Caudate nucleus (tissue), 63 donors: ENCODE measurements at places on chromosomes 1 and 21.

DNA sequence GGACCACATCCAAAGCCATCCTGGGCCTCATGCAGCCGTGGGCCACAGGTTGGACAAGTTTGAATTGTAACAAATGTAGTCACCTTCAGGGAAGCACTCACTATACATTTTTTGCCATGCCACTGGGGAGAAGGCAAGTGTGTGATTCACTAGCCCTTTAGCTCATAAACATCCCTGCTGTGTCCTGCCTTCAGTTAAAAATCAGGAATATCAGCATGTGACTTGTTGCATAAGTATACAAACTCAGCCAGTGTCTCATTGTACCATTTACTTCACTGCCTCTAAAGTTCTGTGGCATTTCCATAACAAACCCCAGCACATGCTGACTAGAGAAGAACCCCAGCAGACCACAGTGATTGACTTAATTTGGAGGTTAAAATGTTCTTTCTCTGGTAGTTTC lies 142.0 kb upstream of the C1orf105 start:
- no peak for DNase-seq

GRCh38 chr1:36346741-36347370 lies 23.4 kb upstream of the EVA1B start:
- no peak for DNase-seq

DNA sequence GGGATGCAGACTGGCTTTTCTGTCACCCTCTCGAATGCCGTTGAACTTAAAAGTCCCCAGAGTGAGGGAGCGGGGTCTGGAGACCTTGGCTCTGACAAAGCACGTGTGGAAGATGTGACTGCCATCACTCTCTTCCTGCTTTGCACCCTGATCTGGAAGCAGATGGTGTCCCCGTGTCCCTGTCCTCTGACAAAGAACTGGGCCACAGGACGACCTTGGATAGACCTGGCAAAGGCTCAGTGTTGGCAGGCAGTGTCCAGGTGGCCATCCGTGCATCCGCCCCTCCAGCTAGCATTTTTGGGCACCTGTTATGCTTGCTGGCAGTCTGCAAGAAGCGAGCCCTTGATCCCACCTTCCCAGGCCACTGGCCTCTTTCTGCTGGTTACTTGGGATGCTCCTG lies 27.4 kb downstream of the ARHGEF10L start:
- DNase-seq = no peak

GRCh38 chr1:31650161-31651088 lies 5.7 kb upstream of the PEF1 start:
- no peak for DNase-seq

DNA sequence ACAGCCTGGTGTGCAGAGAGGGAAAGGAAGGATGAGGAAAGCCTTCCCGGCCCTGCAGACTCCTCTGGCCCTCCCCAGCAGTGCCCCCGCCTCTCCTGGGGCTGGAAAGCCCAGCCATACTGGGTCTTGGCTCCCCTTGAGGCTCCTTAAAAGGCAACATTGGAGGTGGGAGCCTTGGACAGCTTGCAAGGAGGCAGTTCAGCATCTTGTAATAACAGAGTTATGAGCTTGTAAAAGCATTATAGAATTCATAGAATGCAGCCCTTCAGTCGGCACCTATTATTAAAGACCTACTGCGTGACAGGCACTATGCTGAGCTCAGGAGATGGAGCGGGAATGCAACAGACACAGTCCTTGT lies 4.2 kb downstream of the TINAGL1 start:
- DNase-seq = no peak

DNA sequence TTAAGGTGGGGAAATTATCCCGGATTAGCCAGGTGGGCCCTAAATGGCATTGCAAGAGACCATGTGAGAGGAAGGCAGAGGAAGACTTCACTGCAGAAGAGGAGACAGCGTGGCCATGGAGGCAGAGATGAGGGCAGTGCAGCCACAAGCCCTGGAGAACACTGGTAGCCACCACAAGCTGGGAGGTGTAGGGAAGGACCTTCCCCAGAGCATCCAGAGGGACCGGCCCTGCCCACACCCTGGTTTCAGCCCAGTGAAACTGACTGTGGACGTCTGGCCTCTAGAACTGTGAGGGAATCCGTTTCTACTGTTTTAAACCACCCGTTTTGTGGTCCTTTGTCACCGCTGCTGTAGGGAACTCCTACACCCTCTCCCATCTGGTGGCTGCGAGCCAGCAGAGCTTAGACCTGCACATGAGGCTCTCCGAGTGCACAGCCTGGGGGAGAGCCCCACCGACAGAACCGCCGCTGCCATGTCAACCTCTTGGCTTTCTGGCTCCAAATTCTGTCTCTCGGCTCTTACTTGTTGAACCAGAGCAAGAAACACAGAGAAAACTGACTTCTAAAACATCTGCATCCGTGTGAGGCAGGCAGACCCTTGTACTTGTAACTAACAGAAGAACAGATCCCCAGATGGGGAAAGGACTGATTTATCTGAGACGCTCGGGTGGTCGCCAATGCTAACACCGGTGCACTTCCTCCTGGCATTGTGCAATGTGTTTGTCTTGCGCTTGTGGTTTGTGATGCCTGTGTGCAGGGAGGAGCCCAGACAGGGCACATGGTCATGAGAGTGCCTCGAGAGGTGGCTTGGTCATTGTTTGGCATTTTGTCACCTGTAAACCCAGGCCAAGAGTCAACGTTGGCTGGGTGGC lies 90.8 kb upstream of the TMPRSS2 start:
- DNase-seq = no peak

- DNase-seq = no peak
Observed at GRCh38 chr21:44845418-44846223, 27.8 kb upstream of the SUMO3 start.

DNA sequence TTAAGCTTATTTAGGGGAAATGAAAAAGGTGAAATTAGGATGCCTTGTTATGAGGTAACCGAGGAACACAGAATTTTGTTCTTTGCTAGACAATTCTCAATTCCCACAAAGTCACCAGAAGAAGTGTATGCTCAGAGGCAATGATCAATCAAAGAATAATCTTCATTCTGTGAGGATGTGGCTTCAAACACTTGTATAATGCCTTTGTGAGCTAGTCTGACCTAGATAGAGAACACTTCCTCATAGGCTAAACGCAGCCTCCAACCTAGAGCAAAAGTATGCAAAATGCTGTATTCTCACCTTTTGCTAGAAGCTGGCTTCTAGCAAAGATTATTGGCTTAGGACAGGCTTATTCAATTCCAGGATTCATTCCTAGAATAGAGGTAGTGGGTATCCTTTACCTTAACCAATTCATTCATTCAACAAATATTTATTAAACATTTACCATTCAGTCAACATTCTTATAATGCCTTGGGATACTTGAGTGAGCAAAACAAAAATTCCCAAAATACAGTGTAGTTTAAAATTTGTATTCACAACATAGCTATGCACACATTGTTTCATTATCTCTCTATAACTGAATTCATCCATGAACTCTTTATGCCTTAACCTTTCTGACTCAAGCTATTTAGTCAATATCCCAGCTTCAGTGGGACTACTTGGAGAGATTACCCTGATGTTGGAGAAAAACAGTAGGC lies 530.2 kb downstream of the PTPRC start:
- DNase-seq = no peak

DNA sequence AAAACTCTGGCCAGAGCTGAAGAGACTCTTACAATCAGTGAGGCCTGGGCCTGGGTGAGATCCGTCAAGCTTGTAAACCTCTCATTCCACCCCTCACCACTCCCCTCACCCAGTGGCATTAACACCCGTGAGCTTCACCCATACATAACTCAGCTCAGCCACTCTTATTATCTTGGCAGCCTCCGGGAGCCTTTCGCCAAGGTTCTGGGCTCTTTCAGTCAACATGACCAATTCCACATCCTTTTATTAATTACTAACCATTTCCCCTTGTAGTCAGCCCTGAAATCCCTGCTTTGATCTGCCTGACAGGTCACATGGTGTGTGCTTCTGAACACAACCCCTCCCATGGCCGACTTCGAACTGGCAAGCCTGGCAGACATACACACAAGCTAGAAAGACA lies 134.8 kb downstream of the SETD4 start:
- DNase-seq = no peak

DNA sequence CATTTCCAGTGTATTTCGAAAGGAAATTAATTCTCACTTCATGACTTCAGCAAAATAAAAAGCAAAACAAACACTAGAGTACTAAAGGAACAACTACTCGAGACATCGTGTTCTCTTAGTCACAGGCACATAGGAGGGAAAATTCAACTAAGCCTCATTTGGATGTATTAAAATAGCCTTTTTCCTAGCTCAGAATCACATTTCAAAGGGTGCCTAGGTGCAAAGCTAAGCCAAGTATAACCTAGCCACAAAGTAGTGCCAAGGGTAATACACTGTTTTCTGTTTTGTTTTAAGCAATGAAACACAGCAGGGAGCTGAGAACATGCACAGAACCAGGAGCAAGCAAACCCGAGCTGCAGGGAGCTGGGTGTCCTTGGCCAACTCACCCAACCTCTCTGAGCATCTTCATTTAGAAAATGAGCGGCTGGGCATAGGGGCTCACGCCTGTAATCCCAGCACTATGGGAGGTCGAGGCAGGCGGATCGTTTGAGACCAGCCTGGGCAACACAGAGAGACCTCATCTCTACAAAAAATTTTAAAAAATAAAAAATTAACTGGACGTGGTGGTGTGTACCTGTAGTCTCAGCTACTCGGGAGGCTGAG lies 26.6 kb upstream of the ACBD6 start:
- DNase-seq = no peak

- no peak for DNase-seq
Observed at GRCh38 chr1:14877224-14877623, 276.3 kb upstream of the TMEM51 start.

DNA sequence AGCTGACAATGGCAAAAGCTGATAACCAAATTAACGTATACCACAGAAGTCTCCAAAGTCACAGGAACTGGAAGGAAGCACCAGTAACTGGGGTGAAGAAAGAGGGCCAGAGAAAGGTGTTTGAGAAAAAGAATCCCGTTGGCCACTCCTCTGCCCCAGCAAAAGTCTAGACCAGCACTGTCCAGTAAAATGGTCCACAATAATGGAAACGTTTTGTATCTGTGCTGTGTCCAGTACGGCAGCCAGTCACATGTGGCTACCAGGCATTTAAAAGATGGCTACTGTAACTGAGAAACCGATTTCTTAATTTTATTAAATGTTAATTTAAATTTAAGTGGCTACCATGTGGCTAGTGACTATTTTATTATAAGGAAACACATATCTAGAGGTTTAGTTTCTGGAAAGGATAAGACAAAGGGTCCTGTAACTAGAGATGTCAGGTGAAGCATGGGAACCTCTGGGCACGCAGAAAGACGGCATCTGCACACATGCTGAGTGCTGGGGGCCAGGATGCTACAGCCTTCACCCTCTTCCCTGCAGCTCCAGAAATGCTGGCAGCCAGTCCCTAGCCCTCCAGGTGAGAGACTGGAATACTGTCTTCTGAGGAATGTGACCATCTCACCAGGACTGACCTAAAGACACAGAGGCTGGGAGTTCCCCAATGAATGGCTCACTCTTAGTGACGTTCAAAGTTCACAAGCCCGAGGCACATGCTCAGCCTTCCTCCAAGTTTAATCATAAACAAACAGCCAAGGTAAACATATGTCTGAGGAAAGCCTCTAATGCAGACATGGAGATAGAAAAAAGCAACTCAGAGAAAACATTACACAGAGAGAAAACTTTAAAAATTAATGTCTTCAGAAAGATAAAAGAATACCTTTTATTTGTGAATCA lies 50.7 kb downstream of the JAK1 start:
- DNase-seq = no peak

GRCh38 chr1:224856973-224857372 lies 72.5 kb upstream of the DNAH14 start:
- no peak for DNase-seq

GRCh38 chr1:229147072-229147471 lies 123.8 kb upstream of the RAB4A start:
- DNase-seq = no peak

DNA sequence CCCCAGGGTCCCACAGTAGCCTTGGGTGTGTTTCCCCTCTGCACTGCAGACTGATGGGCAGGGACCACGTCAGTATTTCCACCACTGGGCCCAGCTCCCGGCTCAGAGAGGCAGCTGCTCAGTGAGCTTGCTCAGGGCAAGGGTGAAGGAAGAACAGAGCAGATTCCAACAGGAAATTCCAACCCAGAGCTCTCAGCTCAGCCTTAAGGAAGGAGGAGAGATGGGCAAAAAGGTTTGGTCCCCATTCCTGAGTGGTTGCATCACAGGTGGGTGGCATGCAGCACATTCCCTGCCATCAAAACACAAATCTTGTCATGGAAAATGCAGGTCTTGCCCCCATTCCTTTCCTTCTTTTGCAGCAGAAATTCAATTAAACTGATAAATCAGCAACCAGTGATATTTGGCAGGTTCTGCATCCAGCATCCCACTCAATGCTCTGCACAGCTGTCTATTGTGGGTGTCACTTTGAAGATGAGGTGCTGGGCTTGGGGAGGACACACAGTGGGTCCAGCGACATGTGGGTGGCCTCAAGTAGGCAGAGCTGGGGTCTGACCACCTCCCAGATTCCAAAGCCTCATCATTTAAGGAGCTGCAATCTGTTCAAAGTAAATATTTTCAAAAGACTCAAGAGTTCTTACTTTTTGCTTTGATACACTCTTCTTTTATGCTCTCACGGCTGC lies 315.4 kb downstream of the DSCAM start:
- no peak for DNase-seq

- no peak for DNase-seq
Observed at GRCh38 chr21:46518983-46519583, 60.4 kb downstream of the DIP2A start.

GRCh38 chr1:210747890-210748289 lies 386.1 kb downstream of the KCNH1 start:
- no peak for DNase-seq

- DNase-seq = no peak
Observed at GRCh38 chr21:31429506-31429905, 85.4 kb upstream of the TIAM1 start.

- no peak for DNase-seq
Observed at GRCh38 chr1:229087339-229087738, 183.6 kb upstream of the RAB4A start.

- no peak for DNase-seq
Observed at GRCh38 chr1:58939666-58940370, 156.0 kb upstream of the JUN start.

GRCh38 chr1:83000286-83000685 lies 998.6 kb downstream of the TTLL7 start:
- DNase-seq = no peak

GRCh38 chr1:17251701-17252376 lies 2.9 kb downstream of the PADI3 start:
- no peak for DNase-seq

DNA sequence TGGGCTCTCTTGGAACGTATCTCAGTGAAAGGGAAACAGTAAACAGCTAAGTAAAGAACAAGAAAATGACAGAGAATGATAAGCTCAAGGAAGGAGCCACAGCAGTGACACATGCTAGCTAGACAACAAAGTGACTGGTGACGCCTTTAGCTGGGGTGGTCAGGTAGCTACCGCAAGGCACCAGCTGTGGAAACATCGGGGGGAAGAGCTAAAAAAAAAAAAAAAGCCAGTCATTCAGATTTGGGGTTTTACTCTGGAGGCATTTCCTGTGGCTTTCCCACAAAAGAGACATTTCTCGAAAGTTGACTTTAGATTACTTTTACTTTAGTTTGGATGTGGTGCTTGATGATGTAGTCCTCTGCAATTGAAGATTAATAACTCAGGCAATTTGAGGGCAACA lies 2.1 kb downstream of the FHAD1 start:
- DNase-seq = no peak
